Anterior cingulate cortex (tissue), 58 donors: ENCODE measurements at places on chromosomes 2 and 18.

DNA sequence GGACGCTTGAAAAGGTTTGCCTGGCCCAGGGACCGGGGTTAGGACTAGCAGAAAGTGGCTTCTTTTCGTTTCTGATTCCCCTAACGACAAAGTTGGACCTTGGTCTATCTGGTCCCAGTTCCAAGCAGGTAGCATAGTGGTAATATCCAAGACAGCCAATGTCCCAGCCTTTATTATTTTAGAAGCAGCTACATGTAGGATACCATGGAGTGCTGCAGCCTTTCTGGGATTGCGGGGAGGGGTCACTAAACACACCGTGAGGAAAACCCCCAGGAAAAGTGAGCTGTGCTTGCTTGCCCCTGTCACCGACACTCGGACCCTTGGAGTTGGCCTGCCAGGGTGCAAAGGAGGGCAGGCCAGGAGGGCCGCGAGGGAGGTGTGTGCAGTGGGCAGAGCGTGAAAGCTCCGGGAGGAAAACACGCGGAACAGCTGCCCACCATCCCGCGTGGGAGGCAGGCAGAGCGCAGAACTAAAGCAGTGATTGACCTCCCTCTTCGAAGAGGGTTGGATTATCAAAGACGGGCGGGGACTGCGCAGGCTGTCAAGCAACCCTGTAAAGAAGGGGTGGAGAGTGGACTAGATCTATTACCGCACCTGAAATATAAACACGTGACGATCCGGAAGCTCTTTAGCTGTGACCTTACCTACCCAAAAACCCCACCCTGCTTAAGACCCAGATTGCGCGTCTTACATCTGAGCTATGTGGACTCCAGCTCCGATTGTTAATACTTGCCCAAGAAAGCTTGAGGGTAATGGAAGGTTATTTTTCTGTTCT lies 624 bp upstream of the MAP4K3 start:
- peak; percentile 58 for DNase-seq

GRCh38 chr2:136122661-136123060 lies 4.7 kb upstream of the CXCR4 start:
- DNase-seq, result no peak

GRCh38 chr2:158094487-158095092 lies 7.1 kb upstream of the UPP2 start:
- DNase-seq, result no peak

- no peak for DNase-seq
Observed at GRCh38 chr2:170917957-170918356, 11.1 kb upstream of the GORASP2 start.

DNA sequence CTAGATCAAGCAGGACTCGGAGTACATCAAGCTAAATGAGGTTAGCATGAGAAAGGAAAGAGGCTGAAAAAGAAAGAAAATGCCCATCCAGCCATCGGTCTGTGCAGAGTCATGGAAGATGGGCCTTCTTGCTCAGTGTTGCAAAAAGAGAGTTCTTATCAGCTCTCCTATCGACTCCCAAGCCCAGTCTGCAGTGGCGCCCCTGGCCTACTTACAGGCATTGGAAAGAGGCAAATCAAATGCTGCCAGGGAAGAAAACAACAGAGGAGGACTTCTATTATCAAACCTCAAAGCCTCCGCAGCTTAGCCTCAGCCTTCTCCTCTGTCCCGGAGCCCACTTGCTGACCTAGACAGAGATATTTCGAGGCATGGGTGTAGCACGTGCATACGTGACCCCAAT lies 66.0 kb downstream of the CDH2 start:
- DNase-seq, result no peak

DNA sequence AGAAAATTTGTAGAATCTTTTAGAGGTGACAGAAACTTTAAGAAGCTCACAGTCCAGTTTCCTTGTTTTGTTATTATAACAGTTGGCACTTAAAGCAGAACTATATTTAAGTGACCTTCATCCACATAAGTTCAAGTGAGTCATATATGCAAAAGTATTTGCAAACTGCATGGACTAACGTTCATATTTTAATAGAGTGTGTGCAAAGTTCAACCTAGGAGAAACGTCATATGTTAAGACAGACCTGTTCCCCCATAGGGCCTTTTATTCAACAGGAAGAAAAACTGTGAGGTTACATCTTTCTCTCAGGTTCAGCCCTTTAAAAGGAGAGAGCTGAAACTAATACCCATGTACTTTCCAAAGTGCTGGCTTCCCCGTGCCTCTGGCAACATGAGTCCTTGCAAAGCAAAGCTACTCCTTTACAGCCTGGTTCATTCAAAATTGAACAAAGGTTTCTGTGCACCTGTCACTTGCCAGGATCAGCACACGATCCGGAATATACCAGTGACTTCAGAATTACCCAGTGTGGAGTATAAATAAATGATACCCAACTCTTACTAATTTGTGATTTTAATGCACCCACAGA lies 280.0 kb upstream of the RAB12 start:
- DNase-seq, result no peak

DNA sequence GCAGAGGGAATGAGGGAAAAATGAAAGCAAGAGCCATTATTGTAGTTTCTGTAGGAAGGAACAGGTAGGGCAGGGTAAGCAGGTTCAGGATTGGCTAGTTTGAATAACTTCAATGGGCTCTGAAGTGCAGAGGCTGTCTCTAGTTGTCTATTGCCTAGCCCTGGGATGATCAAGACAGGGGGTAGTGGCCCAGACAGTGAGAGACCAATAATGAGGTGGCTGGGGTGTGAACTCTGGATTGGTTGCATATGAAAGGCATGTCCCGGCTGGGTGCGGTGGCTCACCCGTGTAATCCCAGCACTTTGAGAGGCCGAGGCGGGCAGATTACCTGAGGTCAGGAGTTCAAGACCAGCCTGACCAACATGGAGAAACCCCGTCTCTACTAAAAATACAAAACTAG lies 67.5 kb upstream of the SLC38A11 start:
- DNase-seq, result no peak

GRCh38 chr2:168495524-168495923 lies 39.5 kb downstream of the CERS6 start:
- DNase-seq, result no peak

DNA sequence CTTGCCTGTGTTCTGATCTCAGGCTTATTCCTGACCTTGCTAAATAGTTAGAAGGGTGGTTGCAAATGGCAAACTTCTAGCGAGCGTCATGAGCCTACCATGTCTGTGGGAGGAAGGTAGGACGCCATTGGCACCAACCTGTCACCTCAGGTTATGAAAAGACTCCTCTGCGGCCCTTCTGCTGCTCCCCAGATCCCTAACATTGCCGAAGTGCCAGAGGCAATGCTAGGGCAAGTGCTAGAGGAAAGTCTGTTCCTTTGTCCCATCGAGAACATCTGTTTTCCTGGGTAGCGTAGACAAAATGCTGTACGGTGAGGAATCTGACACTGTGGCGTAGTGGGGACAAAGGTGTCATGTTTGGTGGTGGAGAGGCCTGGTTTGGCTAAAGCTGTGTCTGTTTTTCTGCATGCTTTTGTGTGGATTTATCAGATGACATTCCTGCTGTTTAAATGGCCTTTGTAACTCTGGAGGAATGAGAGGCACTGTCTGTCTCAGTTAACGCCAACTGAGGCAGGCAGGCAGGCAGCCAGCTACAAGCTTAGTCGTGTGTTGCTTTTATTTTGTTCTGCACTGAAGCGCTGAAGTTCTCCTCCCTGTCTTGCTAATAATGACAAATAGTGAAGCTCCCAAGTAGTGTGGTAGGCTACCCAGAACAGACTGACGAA lies 94.1 kb downstream of the PRPF40A start:
- DNase-seq, result no peak

GRCh38 chr2:234211797-234212196 lies 161.3 kb downstream of the SPP2 start:
- no peak for DNase-seq
